ENCODE measurements at places on chromosomes 2 and 18.

GRCh38 chr2:109679626-109680025 lies 65.5 kb downstream of the SOWAHC start:
- DNase-seq, result no peak

- no peak for DNase-seq
Observed at GRCh38 chr2:187918996-187919821, 365.0 kb upstream of the TFPI start.

GRCh38 chr2:226655871-226656270 lies 143.7 kb downstream of the IRS1 start:
- DNase-seq, result no peak

DNA sequence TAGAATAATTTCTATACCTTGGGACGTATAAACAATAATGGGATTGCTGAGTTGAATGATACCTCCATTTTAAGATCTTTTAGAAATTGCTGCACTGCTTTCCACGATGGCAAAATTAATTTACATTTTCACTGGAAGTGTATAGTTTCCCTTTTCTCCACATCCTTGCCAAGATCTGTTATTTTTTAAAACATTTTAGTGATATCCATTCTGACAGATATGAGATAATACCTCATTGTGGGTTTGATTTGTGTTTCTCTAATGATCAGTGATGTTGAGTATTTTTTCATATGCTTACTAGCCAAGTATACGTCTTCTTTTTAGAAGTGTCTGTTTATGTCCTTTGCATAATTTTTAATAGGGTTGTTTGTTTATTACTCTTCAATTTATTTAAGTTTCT lies 908.5 kb upstream of the CNTNAP5 start:
- no peak for DNase-seq

DNA sequence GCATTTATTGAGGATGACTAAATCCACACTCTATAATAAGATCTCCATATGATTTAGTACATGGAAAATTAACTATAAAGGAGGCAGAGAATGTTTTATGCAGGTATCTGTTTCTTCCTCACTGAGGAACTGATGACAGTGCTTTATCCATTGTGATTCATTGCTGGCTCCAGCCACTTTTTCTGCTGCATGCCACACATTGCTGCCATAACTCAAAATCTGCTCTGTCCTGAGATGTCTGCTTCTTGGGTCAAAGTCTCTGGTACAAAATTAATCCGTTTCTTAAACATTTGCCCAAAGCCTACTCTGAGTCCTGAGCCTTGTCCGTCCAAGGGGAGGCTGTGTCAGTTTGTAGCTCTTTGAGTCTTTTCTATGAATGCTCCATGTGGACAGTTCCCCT lies 15.5 kb upstream of the ARHGAP28 start:
- no peak for DNase-seq

- no peak for DNase-seq
Observed at GRCh38 chr2:102636283-102636907, 17.0 kb downstream of the SLC9A2 start.

DNA sequence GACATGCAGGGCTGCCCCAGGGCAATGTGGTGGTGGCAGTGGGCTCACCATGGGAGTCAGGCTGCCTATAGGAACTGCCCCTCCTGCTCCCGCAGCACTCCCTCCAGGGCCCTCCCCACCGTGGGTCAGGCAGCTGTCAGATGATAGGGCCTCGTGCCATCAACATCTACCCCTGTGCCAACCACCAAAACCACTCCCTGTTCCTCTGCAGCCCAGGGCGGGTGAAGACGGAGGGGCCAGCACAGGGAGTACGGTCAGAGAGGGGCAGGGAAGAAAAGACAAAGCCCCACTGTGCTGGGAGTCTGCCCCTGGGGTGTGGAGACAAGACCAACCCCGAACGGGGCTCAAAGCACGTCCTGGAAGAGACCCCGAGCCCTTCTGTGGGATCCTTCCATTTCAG lies 97.4 kb downstream of the TNS1 start:
- DNase-seq, result peak; percentile 77

DNA sequence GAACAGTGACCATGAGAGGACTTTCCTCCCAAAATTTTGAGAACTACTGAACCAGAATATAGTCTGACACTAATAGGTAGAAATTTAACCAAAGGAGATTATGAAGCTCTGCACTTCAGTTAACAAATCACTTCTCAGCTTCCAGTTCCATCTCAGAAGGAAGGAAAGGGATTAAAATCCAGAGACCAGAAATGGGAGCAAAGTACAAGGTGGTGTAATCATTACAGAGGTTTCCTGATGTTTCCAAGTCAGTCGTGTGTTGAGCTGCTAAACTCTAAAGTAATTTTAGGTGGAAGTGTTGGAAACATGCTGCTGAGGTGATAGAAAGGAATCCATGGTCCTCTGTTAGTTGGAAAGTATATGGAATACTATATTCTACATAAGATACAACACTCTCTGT lies 10.8 kb downstream of the TYMS start:
- DNase-seq, result no peak

- DNase-seq, result no peak
Observed at GRCh38 chr2:240455272-240455646, 19.8 kb downstream of the GPC1 start.

DNA sequence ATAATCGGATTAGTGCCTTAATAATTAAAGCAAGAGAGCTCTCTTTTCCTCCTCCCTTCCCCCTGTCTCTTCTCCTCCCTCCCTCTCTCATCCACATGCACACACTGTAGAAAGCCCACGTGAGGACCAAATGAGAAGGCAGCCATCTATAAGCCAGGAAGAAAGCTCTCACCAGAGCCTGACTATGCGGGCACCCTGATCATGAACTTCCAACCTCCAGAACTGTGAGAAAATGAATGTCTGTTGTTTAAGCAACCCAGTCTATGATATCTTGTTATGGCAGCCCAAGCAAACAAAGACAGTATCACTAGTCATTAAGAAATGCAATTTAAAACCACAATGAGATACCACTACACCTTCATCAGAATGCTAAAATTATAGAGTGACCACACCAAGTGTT lies 220.3 kb downstream of the EN1 start:
- no peak for DNase-seq

DNA sequence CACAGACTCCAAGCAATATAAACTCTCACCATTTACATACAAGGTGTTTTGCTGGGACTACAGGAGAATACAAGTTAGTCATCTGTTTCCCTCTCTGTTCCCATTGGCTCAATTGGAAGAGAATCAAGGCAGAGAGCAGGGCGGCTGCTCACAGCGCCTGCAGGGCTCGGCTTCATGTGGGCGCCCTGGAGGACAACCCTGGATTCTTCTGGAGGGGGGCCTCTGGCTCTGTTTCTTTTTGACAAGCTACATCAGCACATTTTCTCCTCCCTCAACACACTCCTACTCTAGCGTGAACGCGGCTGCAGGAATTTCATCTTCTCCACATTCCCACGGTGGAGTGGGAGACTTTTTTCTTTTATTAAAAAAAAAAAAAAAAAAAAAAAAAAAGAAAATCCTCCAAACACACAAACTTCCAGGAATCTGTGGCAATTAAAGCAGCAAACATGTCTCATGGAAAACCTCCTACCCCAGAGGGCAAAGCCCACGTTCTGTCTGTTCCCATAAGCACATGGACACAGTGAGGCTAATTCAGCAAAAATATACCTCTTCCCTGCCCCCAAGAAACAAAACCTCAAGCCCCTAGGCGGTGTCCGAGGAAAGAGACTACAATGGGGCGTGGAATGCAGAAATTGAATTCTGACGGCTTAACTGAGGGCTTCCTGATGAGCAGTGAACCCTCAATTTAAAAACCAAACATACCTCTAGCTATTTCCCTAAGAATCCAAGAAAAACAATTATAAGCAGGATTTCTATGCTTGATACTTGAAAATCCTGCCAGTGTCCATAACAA lies 50.6 kb downstream of the PARD6G start:
- no peak for DNase-seq
